Lung (tissue), 17 donors: ENCODE measurements at places on chromosomes 1 and 21. TPM values are rescaled to one million over a fixed set of nuclear protein-coding genes. Genes with fewer than 3 reads are reported as not detected.

LHX8 gene
- total RNA-seq, result not detected

LMOD1 gene
- total RNA-seq, result 11.4 TPM

NIBAN1 gene
- total RNA-seq, result 38.5 TPM

KRTAP19-1 gene
- total RNA-seq, result not detected

SPSB1 gene
- total RNA-seq, result 9.5 TPM
